ENCODE measurements at places on chromosomes 12 and 14.

GRCh38 chr12:9797722-9798619, 29.3 kb upstream of the KLRF1 start:
- DNase-seq, result peak; percentile 89

DNA sequence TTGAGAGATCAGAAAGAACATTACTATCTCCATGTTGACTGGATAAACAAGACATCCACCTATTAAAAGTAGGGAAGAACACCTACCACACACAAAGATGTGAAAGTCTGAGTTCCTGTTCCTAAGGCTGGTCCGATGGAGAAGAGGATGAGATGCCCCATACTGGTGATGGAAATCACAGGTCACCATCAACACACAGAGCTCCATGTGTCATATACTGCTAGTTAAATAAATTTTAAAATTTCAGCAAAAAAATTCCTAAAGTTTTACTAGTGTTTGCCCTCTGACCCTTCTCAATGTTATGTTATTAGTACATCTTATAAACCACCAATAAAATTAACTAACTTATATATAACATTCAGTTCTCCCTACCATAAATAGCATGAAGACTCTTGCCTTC, 59.1 kb downstream of the KCNA5 start:
- no peak for DNase-seq

GRCh38 chr12:42442888-42443287, 116.9 kb downstream of the PPHLN1 start:
- DNase-seq, result no peak

- DNase-seq, result no peak
Measured at GRCh38 chr14:32564596-32564995, 235.5 kb downstream of the AKAP6 start.

All from hematopoietic multipotent progenitor cell treated with erythropoietin and hydrocortisone succinate and interleukin-3 and kit ligand, for 8 days (in vitro differentiated cells).